ENCODE measurements at places on chromosomes 4 and X. TPM values are rescaled to one million over a fixed set of nuclear protein-coding genes. Genes with fewer than 3 reads are reported as not detected.

DNA sequence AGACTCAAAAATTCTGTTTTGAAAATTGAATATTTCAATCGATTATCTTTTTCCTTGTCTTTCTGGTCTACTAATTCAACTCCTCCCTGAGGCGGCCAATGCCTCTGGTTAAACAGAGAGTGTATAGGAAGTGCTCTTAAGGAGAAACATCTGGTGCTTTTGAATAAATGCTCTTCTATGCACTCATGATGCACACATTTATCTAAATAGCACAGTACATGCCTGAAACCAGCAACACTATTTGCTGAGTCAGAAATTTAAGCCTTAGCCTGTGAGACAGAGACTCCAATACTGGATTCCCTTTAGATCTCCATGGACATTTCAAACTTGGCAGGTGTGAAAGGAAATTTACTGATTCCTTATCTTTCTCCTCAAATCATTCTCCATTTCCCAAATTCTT is 118.6 kb downstream of the SLIT2 start:
- ATAC-seq, result no peak

The SATL1 gene
- total RNA-seq, result not detected

DNA sequence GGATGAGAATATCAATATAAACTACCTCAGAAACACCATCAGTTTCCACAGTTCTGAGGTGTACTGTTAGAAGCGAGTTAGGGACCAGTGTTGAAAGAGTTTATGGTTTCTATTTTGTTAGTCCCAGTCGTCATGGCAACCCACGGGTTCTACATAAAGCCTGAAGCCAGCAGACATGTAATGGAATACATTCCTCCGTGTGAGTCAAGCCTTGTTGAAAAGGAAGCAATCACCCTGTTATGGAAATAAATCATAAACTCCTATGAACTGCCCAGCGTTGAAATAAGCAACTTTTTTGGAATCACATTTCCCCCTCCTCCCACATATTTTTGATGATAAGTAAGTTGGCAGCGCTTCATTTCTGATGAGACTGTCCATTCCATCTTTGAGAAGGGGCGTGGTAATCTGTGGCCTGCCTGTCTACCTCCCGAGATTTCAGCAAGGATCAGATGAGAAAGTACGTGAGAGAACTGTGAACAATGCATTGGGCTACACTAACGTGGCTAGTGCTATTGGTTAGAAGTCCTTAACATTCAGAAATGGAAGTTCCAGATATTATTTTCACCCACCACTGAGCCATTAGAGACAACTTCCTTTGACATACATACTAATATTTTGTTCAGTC is 40.4 kb upstream of the PDHA1 start:
- ATAC-seq, result no peak

The NAA11 gene
- total RNA-seq, result not detected

The HTN3 gene
- total RNA-seq, result not detected

The MAB21L2 gene
- total RNA-seq, result not detected

DNA sequence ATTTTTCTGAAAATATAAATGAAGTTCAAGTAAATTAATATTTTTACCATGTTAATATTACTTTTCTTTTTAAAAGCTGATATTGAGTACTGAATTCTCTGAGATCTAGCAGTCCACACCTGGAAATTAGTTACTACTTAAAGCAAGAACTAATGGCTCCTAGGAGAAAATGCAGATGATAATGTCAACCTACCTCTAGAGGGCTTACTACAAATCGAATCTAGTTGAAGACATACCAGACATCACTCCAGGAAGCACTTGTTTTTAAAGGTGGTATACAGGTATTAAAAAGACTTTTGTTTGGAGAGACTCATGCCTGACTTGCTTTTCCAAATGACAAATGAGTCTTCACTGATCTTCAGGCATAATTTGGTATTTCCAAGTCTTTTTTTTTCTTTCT is 516.4 kb upstream of the BOD1L1 start:
- ATAC-seq, result no peak

GRCh38 chrX:9279234-9279544 is 185.7 kb upstream of the TBL1X start:
- no peak for ATAC-seq

The CD38 gene
- 2.6 TPM for total RNA-seq

DNA sequence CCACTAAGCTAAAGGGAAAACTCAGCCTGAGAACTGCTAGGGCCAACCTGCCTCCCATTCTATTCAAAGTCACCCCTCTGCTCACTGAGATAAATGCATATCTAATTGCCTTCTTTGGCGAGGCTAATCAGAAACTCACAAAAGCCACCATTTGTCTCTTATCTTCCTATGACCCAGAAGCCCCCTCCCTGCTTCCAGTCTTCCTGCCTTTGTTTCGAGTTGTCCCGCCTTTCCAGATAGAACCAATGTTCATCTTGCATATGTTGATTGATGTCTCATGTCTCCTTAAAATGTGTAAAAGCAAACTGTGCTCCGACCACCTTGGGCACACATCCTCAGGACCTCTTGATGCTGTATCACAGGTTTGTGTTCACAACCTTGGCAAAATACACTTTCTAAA is 459.8 kb downstream of the FSTL5 start:
- no peak for ATAC-seq

DNA sequence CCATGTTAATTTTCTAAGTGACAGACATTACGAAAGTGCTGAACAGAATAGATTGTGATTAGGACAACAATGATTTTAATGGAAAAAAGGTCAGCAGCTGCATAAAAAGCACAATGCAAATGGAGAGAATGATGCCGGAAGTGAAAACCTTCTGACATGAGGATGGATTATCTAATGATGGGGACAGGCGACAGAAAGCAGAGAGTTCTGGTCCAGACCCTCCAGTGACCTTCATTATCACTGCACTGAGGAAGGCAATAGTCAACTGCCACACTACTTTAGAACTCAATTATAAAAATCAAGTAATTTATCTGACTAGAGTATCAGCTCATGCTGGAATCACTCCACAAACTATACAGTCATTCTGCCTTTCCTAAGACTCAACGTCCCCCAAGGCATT is 746.1 kb upstream of the EPHA5 start:
- ATAC-seq, result no peak

The OTC gene
- not detected for total RNA-seq

The CITED1 gene
- total RNA-seq, result not detected

DNA sequence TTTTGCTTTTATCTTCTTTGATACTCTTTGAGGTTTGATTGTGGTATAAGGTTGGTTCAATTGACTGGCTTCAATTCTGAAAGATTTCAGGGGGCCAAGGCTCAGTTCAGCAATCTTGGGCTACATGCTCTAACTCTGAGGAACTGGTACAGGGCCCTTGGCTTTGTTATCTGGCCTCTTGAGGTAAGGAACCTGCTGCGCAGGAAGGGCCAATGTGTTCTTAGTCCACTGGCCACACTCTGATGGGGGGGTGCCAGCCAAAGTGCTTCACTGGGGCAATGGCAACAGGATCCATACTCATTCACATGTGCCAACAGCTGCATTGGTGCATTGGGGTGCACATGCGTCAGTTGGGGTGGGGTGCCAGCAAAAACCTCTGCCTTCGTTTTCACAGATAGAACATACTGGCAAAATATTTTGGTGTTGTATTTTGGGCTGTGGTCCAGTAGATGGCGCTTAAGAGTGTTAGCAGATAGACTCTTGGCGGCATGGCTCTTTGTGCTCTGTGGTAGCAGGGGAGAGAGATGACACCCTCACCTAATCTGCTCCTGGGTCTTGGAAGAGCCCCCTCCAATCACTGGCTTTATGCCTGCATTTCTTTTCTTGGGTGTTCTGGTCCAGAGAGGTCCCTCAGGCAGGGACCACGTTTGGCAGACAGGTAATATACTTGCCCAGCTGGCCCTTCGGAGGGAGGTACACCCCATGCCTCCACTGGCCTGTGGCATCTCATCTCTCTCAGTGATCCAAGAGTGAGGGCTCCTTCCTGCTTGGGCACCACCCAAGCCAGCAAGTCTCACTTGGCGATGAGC is 42.9 kb downstream of the NDST3 start:
- no peak for ATAC-seq

DNA sequence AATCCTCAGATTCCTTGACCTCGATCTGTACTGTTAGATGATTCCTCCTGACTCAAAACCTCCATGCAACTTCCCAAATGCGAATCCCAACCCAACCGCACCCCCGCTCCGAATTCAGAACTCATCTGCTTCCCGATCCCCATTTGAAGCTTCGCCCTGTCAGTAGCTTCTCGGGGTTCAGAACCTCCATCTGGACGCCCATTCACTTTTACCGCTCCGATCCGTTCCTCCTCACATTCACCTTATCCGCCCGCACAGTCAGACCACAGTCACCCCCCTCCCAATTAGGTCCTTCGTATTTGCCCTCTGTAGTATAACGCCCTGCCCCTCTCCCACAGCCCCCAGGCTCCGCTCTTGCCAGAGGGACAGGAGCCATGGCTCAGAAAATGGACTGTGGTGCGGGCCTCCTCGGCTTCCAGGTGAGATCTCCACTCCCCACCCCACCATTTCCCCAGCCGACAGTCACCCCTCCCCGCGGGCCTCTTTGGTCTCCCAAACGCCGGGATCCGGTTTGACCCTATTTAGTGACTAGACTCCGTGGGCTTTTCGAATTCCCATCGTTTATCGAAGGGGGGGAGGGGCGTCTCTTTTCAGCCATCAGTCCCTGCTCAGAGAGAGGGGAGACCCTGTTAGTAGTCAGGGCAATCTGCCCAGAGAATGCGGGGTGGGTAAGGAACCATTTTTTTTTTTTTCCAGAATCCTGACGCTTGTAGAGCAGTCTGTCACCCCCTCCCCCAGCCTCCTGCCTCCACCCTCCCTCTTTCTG is 691 bp downstream of the MAGED1 start:
- ATAC-seq, result no peak

The ZFP42 gene
- not detected for total RNA-seq

The POF1B gene
- 30.9 TPM for total RNA-seq

DNA sequence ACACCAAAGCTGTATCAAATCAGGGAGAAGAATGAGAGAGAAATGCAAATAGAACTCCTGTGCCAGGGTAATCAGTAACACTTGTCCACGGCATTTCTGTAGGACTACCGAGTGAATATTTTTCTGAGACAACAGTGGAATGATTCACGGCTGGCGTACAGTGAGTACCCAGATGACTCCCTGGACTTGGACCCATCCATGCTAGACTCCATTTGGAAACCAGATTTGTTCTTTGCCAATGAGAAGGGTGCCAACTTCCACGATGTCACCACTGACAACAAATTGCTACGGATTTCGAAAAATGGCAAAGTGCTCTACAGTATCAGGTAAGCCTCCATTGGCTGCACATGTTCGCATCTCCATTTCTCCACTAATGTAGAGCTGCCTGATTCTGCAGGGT is 51.7 kb downstream of the GLRA2 start:
- ATAC-seq, result no peak

DNA sequence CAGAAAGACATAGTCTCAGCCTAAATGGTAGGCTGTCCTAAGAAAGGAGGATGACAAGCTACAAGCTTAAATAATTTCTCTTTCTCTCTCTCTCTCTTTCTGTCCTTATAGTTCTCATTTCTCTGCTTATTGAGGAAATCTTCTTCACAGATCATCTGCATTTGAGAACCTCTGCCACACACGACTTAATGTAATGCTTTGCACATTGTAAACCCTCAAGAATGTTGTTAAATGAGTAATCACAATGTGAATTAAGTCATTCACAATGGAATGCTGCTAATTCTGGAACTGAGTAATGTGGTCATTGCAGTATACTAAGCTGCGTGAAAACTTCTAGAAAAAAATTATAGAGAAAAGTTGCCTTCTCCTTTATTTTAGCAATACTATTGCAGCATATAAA is 508.9 kb upstream of the FTHL17 start:
- ATAC-seq, result no peak

The ANKRD50 gene
- 12.8 TPM for total RNA-seq

DNA sequence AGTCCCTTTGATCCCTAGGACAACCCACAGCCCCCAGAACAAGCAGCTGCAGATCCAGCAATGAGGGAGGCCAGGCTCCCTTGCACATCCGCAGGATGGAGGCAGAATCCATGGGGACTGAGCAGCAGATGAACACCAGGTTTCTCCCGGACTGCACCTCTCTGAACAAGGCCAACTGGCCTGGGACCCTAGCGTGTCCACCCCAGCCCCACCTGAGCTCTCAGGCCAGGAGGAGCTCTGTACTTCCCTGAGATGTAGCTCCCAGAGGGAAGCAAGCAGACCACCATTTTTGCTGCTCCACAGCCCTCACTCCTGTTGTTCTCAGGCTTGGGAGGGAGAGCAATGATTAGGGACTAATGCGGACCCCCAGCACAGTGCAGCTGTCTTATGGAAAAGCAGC is 1195.8 kb downstream of the PCDH18 start:
- no peak for ATAC-seq

GRCh38 chrX:9293051-9293496 is 171.8 kb upstream of the TBL1X start:
- ATAC-seq, result no peak

DNA sequence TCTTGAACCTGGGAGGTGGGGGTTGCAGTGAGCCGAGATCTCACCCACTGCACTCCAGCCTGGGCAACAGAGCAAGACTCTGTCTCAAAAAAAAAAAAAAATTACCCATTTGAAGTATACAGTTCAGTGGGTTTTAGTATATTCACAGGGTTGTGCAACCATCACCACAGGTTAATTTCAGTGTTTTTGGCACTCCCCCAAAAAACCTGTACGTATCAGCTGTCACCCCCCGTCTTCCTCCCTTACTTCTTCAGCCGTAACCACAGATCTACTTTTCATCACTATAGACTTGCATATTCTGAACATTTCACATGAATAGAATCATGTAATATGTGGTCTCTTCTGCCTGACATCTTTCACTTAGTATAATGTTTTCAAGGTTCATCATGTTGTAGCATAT is 11.7 kb upstream of the PTTG2 start:
- ATAC-seq, result no peak

DNA sequence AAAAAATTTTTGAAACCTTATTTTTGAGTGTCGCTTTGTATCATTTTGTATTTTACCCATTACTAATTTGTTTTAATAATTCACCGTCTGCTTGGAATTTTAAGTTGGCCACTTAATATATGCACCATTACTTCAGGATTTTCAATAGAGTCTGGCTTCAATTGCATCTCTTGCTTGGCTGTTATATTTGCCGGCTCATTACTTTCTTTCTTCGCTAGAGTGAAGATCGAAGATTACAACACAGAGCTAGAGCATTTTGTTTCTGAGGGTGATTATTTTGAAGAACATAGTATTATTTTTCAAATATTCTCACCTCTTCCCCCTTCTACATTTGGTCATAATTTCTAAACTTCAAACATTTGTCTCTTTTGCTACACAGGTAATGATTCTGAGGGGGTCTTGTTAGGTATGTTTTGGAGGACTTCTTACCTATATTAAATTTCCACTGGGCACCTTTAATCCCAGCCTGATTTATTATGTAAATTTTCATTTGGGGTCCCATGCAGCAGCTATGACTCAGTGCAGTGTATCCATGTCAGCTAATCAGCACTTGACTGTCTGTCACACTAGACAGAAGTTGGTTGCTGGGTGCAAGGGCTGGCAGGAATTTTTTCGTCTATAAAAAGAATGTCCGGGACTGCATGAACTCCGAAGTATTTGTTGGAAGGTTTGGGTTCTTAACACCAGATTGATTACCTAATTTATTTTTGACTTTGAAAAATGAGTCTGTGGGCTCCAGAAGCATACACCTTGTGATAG is 18.6 kb downstream of the TBC1D1 start:
- ATAC-seq, result no peak

The ITM2A gene
- total RNA-seq, result 13.8 TPM

The DCAF12L1 gene
- total RNA-seq, result not detected

GRCh38 chr4:189767941-189768340 is 172.7 kb upstream of the FRG1 start:
- ATAC-seq, result no peak

The ARHGAP24 gene
- 6.1 TPM for total RNA-seq

GRCh38 chrX:23732704-23733103 is 10.4 kb downstream of the ACOT9 start:
- ATAC-seq, result no peak

The HMX1 gene
- total RNA-seq, result not detected

The GAGE12H gene
- not detected for total RNA-seq

The NLGN4X gene
- total RNA-seq, result 1.00 TPM

The NR0B1 gene
- total RNA-seq, result not detected
